SK-N-SH treated with all-trans-retinoic acid at 6 μM for 48 hours (cell line): ENCODE measurements at places on chromosomes 2 and 18.

- no peak for ATAC-seq
Observed at GRCh38 chr2:12010059-12010458, 263.6 kb downstream of the LPIN1 start.

DNA sequence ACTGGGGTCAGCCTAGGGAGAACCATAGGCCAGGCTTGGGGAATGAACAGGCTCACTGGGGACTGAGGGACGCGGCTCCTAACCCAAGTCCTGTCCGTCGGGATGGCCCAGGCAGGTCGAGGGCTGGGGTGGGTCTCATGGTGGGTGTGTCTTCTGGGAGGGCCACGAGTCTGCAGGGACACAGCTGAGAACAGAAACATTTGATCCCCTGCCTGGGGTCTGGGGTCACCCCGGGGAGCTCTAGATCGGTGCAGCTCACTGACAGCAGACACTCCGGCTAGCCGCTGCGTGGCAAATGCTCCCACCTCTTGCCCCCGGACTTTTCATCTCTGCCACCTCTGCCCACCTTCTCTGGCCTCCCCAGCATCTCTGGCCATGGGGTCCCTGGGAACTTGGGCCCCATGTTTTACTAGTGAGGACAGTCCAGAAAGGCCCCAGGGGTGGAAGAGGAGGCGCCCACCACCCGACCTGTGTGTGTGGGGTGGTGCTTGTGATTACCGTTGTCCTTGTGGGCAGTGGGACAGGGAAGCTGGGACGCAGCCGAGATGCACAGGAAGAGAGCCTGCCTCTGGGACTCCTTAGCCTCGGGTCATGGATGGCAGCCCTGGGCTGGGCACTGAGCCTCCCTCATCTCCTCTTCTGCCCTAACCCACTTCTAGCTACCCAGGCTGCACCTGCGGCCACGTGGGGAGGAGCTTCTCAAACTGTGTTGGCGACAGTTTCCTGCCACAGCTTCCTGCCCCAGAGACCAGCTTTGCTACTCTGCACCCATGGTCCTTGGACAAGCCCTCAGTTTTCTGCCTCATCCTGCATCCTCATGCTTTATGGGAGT, 4.9 kb downstream of the ZAP70 start:
- no peak for ATAC-seq

- no peak for ATAC-seq
Observed at GRCh38 chr2:207251022-207251421, 85.3 kb upstream of the KLF7 start.

DNA sequence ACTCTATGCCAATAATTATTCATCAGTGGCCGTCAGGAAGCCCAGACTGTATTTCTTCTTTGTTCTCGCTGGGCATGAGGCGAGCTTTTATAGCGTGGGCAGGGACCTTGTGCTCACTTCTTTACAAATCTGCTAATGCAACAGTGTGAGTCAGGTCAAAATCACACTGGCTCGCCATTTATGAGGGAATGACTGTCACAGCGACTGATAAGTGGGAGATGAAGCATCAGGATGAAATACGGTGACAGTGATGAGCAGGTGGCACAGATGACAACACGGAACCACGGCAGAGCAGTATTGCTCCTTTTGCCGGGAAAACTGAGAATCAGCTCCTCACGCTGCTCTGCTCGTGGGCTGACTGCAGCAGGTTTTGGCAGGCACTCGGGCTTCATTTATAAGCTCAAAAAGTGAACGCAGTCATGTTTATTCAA, 20.5 kb downstream of the TYMS start:
- ATAC-seq = no peak

GRCh38 chr2:206452242-206452641, 8.9 kb downstream of the ADAM23 start:
- no peak for ATAC-seq

- no peak for ATAC-seq
Observed at GRCh38 chr2:138104071-138104470, 139.8 kb downstream of the HNMT start.

DNA sequence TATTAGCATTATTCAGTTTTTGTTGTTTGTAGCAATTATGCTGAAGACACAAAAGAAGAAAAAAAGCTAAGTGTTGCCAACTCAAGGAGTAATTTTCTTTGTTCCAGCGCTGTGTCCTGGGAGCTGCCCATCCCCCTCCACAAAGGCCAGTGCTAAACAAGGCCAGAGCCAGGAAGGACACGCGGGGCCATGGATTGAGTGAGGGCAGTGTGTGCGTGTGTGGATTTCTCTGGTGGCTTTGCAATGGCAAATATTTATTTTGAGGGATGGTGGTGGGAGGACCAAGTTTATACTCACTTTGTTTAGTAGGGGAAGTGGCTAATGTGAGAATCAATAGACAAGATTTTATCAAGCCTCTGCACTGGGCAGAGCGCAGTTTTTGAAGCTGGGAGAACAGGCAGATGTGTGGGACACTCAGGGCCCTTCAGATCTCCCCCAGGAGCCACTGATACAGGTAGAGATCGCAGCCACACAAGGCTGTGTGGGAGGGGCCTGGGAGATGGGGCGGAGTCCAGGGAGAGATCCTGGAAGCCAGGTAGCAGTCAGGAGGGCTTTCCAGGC, 11.4 kb downstream of the AGAP1 start:
- no peak for ATAC-seq

GRCh38 chr2:28332696-28333095, 60.0 kb upstream of the FOSL2 start:
- ATAC-seq = no peak

GRCh38 chr2:189115126-189115525, 64.4 kb downstream of the COL5A2 start:
- ATAC-seq = peak; percentile 10

DNA sequence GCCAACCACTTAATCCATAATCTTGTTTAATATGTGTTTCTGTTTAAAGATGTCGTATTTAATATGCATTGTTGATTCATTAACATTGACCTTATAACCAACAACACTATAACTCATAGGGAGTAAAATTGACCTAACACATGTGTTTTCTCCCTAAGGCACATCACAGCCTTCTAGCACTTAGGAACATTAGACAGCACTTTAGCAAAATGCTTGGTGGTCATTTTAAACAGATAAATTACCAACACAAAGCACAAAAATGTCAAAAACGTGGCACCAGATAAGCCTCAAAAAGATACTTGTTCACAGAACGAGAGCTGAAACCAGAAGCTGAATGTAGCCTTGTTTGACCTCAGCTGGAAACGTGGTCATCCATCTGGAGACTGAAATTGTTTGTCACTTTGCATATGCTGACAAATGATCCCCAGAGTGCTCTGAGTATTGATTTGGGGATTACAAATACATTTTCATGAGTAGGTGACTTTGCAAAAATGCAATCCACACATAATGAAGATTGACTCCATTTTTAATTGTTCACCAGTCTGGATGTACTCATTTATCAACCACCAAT, 139.2 kb downstream of the CCDC102B start:
- no peak for ATAC-seq

DNA sequence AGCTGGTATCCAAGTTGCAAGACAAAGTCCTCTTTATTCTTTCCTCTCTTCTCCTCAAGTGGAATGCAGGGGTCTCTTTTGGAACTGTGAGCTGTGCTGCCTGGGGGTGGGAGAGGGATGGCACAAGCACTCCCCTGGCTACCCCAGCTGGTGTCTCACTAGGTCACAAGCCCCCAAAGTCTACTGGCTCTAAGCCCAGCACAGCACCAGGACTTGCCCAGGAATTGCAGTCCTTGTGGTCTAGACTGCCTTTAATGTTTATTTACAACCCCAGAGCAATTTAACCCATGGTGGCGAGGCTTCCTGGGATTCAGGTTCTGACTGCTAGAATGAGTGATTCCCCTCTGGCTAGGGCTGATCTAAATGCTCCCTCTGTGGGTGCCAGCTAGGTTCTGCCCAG, 199.0 kb upstream of the STK17B start:
- ATAC-seq = no peak

DNA sequence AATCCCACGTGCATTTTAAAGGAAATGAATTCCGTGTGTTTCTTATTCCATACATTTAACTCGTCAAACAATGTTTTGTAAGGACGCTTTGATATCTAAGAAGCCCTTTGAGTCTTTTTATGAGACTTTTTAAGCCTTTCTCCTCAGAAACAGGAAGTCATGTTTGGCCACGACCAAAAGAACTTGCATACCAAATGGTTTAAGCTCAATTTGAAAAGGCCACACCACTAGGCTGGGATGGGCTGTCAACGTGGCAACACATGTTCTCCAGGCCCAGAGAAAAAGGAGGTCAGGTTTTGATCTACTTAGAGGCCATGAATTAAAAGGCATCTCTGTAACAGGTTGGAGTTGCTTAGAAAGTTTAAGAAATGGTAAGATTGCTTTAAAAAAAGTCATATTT, 441.8 kb downstream of the CMPK2 start:
- no peak for ATAC-seq

- ATAC-seq = no peak
Observed at GRCh38 chr2:54878182-54878581, 154.7 kb downstream of the EML6 start.

DNA sequence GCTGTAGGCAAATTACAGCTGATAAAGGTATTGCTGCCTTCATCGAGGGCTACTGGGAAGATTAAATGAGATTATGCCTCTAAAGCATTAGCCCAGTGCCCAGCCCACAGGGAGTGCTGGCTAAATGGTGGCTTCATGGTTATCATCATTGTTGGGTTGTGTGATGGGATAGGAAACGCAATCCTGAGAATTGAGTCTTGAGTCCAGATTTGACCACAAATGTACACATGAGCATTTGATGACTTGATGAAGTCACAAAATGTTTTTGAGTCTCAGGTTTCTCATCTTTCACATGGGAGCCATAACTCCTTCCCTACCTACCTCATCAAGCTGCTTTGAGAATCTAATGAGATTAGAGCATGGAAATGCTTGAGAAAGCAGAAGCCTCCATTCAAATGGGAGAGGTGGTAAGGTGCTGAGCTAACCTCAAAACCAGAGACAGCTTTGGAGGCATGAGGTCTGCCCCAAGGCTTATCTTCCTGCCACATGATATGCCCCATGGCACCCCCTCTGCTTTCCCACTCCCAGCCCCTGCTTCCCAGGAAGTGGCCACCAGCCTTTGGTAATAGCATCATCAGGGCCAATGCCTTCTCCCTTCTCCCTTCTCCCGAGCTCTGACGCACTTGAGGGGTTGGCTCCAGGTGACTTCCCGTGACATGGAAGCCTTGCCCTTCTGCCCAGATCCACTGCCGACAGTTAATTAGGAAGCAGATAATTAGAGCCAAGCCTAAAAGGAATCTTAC, 149.4 kb upstream of the EPAS1 start:
- ATAC-seq = no peak

DNA sequence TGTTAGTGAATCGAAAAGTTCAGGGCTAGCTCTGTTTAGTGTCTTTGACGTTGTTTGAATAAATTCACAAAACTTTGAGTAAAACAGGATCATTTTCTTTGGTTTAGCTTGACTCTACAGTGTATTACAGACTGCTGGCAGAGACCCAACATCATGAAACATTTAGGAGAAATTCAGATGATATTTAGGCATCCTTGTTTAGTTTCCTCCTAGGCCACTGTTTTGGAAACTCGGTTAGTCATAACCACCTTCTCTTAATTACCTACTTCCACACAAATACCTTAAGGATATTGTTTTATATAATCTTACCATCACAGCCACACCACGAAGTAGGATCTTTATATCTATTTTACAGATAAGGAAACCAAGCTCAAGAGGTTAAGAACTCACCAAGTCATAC, 7.8 kb downstream of the LIMS1 start:
- peak; percentile 59 for ATAC-seq

DNA sequence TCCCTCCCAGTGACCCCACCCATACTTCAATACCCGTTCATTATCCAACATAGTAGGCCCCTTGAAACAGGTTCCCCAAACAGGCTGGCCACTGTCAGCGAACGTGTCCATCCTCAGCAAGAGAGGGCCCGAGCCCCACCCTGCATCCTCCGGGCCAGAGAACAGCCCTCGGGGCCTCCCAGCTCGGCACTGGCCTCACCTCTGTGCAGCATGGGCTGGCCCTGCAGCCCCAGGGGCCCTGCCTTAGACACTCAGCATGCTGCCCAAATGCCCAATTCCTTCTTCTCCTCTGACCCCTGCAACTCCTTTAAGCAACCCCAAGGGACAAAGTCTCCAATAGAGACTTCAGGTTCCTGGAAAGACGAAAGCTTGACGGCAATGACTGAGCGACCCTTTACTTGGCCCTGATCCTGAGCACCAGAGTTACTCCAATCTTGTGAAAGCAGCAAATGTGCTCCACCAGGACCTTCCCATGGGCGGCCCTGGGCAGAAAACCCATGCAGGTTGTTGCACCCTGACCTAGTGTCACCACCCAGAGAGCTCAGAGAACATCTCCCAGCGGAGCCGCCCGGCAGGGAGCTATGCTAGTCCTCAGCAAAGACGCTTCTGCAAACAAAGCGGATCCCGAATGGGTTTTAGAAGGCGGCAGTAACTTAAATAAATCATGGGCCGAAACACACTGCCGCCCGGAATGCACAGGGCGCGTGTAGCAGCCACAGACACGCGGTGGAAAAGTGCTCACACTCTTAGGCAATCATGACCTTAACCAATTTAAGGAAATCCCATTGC, 782 bp downstream of the COL6A3 start:
- ATAC-seq = no peak
